Activated T-helper 2 cell treated with anti-CD3 and anti-CD28 coated beads, Interferon-gamma antibody, Interleukin-2, Interleukin-4, amounts not matched to agents 10 μg/mL and 5 μg/mL and 100 μg/mL, durations not matched to agents 14 hours and 24 hours and 36 hours (primary cell): ENCODE measurements at places on chromosomes 2 and 18.

GRCh38 chr2:98348066-98348561, 1.9 kb downstream of the CNGA3 start:
- no peak for DNase-seq

- DNase-seq, result no peak
These were observed 1123.3 kb upstream of the ACVR2A start for GRCh38 chr2:146721486-146721885.

- DNase-seq, result no peak
These were observed 18.6 kb upstream of the REG3A start for GRCh38 chr2:79178076-79178674.

GRCh38 chr2:158319269-158319668, 137.3 kb downstream of the CCDC148 start:
- DNase-seq, result no peak

GRCh38 chr2:132448771-132449170, 32.2 kb downstream of the GPR39 start:
- DNase-seq, result no peak

- no peak for DNase-seq
These were observed 269.4 kb downstream of the ETAA1 start for GRCh38 chr2:67666386-67667053.

DNA sequence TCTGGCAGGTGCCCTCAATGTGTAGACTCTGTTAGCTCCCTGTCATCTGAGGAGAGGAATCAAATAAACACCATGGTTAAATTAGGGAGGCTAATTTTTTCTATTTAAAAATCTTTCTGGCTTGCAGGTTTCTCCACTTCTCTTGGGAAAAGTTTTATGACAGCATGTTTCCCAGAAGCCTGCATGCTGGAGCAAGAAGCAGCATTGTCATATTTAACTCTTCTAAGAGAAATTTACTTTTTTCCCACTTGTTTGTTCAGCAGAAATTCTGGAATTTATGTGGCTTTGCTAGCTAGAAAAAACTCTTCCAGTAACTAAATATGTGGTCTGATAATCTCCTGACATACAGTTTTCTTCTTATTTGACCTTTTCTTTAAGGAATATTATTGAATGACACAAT, 230.5 kb downstream of the PARD3B start:
- DNase-seq, result no peak
